Activated T-cell treated with anti-CD3 and anti-CD28 coated beads for 1 hour (primary cell): ENCODE measurements at places on chromosomes 11 and 22.

GRCh38 chr22:44437216-44438055, 60.6 kb downstream of the RTL6 start:
- no peak for DNase-seq

- no peak for DNase-seq
These were observed 12.3 kb downstream of the SLC1A2 start for GRCh38 chr11:35407041-35407440.

GRCh38 chr22:33640900-33641299, 279.4 kb downstream of the LARGE1 start:
- DNase-seq: no peak

GRCh38 chr22:19622061-19622441, 92.3 kb upstream of the SEPTIN5 start:
- no peak for DNase-seq

DNA sequence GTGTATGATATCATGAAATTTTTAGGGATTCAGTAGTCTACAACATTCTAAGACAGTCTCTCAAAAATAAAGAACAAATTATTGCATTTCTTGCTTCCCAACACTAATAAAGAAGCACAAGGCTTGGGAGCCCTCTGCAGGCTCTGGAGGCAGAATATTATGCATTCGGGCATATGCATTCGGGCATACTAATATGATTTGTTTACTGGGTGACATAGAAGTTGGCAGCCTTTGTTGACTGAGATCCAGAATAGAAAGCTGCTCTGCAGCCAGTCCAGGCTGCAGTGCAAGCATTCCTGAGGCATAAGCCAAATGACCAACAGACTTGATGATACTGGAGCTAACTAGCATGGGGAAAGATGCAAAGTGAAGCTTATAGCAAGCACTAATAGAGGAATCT, 945.5 kb downstream of the OPCML start:
- no peak for DNase-seq

DNA sequence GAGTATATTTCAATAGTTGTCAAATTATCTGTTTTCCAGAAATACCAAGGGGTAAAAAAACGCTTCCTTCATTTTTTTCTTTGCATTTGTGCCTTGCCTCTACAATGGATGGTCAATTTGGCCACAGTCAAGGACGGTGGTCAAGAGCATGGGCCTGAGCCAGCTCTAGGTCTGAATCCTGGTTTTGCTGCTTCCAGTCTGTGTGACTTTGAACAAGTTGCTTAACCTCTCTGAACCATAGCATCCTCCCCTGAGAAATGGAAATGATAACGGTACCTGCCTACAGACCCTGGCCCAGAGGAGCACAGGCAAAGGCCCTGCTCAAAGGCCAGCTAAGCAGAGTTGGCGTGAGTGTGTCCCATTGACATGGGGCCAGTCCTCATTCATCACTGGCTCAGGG, 3.1 kb downstream of the PNPLA5 start:
- no peak for DNase-seq

GRCh38 chr22:45533703-45534102, 31.0 kb downstream of the FBLN1 start:
- DNase-seq: no peak

GRCh38 chr11:102967497-102967896, 12.0 kb upstream of the MMP13 start:
- DNase-seq: no peak

DNA sequence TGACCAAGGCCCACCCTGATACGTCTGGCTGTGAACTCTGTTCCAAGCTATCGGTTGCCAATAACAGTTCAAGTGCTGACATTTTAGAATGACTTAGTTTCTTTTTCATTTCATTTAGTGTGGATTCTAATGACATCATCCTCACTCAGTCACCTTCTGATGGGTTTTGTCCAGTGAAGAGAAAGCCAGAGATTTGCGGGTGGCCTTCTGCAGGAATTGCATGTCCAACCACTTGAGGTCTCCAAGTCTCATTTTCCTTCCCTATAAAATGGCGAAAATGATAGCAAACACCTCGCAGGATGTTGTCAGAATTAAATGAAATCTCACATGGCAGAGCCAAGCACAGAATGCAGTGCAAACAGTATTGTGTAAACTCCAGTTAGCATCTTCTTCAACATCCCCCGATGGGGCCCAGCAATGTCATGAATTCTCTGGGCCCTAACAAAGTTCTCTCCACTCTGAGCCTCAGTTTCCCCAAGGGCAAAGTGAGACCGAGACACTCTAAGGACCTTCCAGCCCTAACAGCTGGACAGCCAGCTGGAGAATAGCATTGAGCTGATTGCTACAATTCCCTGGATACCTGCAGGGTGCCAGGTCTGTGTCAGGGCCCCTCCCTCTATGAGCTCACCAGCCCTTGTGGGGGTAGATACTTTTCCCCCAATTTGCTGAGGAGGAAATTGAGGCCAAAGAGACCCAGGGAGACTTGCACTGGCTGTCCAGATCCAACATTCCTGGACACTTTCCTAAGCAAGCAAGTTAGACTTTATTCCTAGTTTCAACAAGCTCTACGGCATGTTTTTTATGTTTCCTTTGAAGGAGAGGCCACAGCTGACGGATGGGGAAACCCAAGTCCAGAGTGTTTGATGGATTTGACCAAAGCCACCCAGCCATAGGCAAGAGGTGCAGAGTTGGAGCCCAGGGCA, 286.7 kb downstream of the MN1 start:
- DNase-seq: no peak

GRCh38 chr11:112377946-112378345, 117.3 kb upstream of the PLET1 start:
- no peak for DNase-seq

- DNase-seq: no peak
These were observed at the start of gene APOL3 for GRCh38 chr22:36160499-36160942. Gene APOL3 (minus strand): TSS chr22:36160755. CDS start chr22:36149055, 11,700 bp downstream.

GRCh38 chr11:2700415-2701211, 819 bp upstream of the KCNQ1OT1 start:
- peak; percentile 7 for DNase-seq

DNA sequence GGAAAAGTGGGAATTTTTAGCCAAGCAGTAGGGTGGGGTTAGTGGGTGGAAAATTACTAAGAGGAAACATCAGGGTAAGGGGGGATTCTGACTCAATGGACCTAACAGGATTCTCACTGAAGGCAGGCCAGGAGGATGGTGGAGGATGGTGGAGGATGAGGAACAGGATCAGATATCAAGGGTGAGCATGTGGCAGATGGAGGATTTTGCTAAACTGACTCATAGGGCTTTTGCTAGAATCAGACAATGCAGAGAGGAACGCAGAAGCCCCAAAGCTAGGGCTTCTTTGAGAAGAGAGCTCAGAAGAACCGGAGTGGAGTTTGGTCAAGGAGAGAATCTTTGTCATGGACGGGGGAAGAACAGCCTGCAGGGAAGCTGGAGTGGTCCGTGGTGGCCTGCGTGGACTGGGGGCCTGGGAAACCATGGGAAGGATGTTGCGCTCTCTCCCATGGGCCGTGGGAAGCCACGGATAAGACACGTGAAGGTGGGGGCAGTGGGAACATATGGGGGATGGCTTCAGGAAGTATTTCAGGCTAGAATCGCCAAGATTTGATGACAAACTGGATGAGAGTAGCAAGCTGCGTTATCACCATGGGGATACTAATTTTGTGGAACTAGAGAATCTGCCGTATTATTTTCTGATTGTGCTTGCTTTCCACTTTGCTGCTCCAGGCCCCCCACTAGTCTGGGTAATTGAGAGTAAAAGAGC, 165.2 kb downstream of the LDLRAD3 start:
- no peak for DNase-seq

GRCh38 chr22:18976197-18976751, 40.2 kb upstream of the PRODH start:
- no peak for DNase-seq

DNA sequence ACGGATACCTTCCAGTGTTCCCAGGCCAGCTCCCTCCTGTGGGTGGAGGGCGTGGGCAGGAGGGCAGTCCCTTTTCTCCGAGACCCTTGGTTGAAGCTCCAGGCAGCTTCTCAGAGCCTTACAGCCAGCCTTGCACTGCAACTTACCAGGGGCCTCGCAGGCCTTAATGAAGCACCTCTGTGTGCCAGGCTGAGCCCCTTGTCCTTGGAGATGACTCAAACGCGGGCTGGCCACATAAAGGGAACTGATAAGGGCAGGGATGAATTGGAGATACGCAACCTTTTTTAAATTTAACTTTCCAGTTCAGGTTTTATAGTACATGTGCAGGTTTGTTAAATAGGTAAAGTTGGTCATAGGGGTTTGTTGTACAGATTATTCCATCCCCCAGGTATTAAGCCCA, 72.7 kb downstream of the WNT7B start:
- no peak for DNase-seq

- DNase-seq: no peak
These were observed 31.4 kb downstream of the CHRDL2 start for GRCh38 chr11:74699615-74700396.

DNA sequence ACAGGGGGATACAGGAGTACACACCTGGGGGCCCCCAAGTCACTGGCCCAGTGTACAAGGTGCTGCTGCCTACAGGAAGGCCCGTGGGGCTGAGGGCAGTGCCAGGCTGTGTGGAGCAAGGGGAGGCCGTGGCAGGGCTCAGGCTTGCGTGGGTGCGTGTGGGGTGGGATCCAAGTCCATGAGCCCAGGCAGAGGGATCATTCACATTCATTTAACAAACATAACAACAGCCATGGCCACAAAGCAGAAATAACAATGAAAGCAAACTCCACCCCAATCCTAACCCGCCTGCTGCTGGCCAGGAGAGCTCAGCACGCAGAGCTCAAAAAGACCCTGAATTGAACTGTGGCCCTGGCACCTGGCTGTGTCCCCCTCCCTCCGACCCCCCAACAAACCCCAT, 17.0 kb upstream of the SCGB1A1 start:
- DNase-seq: no peak
